ENCODE measurements at places on chromosomes 11 and 22.
A peak's percentile ranks its signal among the peaks of the same experiment; 100 is the strongest.

GRCh38 chr11:44606472-44606871, 41.0 kb downstream of the CD82 start:
- no peak for DNase-seq

- DNase-seq, result no peak
Measured at GRCh38 chr11:47314992-47315391, 37.5 kb downstream of the MYBPC3 start.

DNA sequence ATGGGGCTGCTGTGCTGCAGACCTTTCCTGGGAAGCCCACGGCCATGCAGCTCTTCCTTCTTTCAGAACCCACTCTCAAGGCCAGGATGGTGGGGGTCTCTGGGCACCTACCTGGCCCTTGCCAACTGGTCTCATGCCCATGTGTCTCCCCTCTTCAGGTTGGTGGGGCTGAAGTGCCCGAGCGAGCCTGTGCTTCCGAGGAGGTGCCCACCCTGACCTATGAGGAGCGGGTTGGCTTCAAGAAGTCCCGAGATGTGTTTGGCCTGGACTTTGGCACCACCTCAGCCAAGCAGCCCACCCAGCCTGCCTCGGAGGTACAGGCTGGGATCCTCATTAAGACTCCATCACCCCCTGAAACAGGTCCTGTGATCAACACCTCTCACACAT, 9.9 kb downstream of the THAP7 start:
- DNase-seq, result no peak

- DNase-seq, result no peak
Measured at GRCh38 chr22:41478891-41479521, 10.1 kb downstream of the ACO2 start.

GRCh38 chr11:58628446-58628845, 6.0 kb downstream of the CNTF start:
- DNase-seq, result no peak

- DNase-seq, result no peak
Measured at GRCh38 chr11:122852074-122852795, 13.9 kb downstream of the CRTAM start.

GRCh38 chr11:102157219-102157618, 47.0 kb downstream of the YAP1 start:
- no peak for DNase-seq

- DNase-seq, result peak; percentile 0
Measured at GRCh38 chr22:36238373-36239149, 766 bp downstream of the APOL2 start.

GRCh38 chr22:41308054-41308453, 6.7 kb downstream of the ZC3H7B start:
- DNase-seq, result no peak

DNA sequence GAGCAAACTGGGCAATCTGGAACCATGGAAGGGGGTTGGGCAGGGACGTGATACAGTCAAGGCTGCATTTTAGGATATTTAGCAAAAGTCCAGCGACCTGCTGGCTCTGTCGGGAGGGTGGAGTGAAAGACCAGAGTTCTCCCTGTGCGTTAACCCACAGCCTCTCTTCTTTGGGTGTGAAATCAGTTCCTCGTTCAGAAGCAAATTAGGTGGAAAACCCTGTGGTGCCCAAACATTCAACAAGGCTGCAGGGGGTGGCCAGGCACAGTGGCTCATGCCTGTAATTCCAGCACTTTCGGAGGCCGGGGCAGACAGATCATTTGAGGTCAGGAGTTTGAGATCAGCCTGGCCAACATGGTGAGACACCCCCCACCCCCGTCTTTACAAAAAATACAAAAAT, 5.9 kb downstream of the TMEM151A start:
- no peak for DNase-seq

GRCh38 chr22:43535336-43535735, 123.5 kb downstream of the MPPED1 start:
- DNase-seq, result no peak

DNA sequence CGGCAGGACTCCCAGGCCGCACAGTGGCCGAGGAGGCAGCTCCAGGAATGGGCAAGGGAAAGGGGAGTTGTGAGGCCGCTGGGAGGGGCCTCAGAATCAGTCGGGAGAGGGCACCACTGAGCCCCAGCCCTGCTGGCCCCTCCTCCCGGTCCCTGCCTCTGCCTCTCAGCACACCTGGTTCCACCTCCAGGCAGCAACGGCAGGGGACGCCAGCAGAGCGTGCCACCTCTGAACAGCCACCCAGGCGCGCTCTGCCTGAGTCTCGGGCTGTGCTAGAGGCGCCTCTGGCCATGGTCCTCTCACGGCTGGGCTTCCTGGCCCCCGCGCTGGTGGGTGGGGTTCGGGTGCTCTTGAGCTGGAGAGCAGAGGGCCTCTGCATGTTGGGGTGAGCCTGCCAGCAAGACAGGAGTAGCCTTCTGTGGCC, 33.0 kb downstream of the MOB2 start:
- no peak for DNase-seq

DNA sequence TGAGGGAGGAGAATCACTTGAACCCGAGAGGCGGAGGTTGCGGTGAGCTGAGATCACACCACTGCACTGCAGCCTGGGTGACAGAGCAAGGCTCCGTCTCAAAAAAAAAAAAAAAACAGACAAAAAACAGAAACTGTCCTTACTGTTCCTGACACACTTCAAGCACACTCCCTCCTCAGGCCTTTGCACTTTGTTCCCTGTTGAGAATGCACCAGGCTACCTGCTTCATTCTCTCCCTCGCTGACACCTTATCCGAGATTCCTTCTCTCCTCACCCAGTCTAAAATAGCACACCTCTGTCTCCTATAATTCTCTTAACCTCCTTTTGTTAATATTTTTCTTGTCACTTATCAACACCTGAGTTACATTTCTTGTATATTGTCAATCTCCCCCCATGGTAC, 32.3 kb upstream of the TECTA start:
- no peak for DNase-seq

DNA sequence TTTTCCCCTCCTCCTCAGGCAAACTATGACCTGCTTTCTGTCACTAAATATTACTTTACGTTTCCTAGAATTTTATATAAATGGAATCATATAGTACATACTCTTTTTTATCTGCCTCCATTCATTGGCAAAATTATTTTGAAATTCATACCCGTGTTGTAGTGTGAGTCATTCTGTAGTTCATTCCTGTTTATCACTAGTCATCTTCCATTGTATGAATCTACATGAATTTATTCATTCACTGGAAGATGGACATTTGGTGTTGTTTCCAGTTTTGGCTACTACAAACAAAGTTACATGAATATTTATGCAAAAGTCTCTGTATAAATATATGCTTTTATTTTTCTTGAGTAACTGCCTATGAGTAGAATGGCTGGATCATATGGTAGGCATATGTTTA, 60.7 kb upstream of the OPCML start:
- no peak for DNase-seq

DNA sequence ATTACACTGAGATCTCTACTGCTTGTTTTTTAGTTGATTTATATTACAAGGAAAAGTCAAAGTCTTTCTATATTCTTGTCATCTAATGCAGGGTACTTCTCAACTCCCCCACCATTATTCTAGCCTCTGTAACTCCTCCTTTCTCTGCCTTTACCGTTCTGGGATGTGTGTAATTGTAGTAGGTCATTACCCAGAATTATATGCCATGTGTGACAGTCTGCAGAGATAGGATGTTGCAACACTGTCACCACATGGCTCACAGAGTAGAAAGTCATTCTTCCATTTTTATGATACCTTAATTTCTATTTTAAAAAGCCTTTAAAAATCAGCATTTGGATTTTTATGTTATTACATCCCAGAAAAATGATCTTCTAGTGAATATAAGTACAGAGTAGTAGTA, 32.7 kb downstream of the ZNF143 start:
- DNase-seq, result no peak

Measured in NCI-H748 treated with DMSO at 0.1 percent for 48 hours (cell line).